Kasumi-1 (cell line): ENCODE measurements at places on chromosomes 5 and 9.

GRCh38 chr5:58545912-58546311 is 37.0 kb upstream of the RAB3C start:
- peak; percentile 84 for DNase-seq

DNA sequence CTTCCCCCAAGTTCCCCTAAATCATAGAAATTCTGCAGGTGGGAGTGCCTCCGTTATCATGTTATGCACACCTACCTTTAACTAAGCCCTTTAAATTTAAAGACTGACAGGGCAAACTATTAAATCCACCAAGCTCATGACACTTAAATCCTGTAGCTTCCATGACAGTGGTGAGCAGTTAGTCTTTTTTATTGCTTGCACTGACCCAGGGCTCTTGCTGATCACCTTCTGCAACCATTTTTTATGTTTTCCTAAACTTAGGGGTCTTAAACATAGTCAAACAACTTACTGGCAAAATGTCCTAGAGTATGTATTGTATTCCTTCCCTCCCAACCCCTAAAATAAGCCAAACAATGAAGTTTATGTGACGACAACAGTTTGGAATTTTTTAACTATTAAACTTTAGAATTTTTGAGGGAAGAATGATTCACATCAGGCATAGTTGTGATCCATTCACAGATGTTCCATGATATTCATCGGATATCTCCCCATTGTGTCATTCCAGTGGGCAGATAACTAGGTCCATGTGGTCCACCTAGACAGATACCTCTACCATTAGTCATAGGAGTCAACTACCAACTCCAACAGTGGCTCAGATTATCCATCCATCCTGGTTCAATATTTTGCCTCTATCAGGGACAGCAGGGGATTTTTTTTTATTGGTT is 283.1 kb downstream of the ADAMTS6 start:
- no peak for DNase-seq

DNA sequence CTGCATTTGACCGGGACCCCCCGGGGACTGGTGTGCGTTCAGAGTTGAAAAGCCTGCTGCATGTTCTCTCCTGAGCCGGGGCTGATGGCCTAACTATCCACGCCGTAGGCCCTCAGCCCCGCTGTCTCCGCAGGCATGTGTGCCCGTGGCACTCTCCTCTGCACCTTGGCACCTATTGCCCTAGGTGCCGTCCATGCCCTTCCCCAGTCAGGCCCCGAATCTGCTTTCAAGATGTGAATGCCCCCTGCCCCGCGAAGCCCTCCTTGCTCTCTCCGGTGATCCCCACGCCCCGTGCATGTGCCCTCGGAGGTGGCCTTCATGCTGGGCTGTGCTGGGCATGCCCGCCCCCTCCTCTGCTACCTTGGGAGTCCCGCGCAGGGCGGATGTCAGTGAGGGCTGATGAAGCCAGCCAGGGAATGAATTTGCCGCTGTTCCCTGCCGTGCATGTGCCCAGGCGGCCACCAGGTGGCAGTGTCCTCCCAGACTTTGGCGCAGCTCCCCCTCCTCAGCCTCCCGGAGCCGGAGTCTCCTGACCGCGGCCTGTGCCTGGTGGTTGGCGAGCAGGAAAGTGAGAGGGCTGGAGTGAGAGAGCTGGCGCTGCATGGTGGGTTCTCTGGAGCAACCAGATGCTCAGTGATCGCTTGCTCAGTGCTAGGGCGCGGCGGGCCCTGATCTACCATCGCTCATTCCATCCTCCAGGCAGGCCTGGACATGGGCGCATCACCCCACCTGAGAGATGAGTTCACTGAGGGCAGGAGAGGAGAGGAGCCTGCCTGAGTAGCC is 112.9 kb upstream of the LMX1B start:
- peak; percentile 80 for DNase-seq

GRCh38 chr5:1476967-1477310 is 31.7 kb upstream of the SLC6A3 start:
- no peak for DNase-seq

GRCh38 chr5:133919148-133920136 is 49.0 kb downstream of the C5orf15 start:
- no peak for DNase-seq

DNA sequence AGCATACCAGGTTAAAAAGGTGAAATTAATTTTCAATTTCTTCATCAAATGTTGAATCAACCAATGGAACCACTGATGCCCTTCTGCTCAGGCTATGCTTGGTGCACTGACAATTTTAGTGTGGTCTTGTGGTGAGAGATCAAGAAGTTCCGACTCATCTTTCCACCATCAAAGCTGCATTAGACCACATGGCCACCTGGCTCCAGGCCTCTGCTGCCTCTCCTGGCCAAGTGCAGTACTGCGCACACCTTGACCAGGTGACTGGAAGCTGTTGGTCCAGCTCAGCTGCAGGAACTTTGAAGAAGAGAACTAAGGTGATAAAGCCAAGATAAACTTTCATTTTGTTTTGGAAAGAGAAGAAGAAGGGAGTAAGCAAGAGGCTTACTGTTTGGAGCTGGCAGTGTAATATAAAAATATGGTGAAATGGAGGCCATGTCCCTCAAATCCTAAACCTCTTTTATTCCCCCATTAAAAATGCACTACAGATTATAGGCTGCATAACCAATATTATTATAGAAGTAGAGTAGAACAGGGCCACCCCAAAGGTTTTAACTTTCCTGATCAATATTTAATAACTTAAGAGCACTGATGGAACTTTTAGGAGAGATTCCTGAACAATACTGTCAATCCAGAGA is 315.5 kb upstream of the C9orf72 start:
- no peak for DNase-seq

GRCh38 chr9:37668116-37668601 is 17.4 kb downstream of the FRMPD1 start:
- no peak for DNase-seq
